Fibroblast of lung (primary cell): ENCODE measurements at places on chromosomes 4 and X. TPM values are rescaled to one million over a fixed set of nuclear protein-coding genes. Genes with fewer than 3 reads are reported as not detected.

Gene AREG
- 1.5 and 2.0 TPM in 2 replicates for total RNA-seq

Gene HSFX3
- not detected in 2 replicates for total RNA-seq

Gene GPC3
- total RNA-seq = 7.1 and 45.5 TPM in 2 replicates

Gene VCX3B
- not detected in 2 replicates for total RNA-seq

Gene HS3ST1
- total RNA-seq = not detected in 2 replicates

Gene AFF2
- total RNA-seq = under 0.01 and 0.26 TPM in 2 replicates

Gene PLAC1
- 0.17 and 0.26 TPM in 2 replicates for total RNA-seq

Gene BEX4
- 11.1 and 20.3 TPM in 2 replicates for total RNA-seq

Gene CLNK
- not detected in 2 replicates for total RNA-seq

Gene NALF2
- not detected in 2 replicates for total RNA-seq

Gene BGN
- 10.1 and 18.7 TPM in 2 replicates for total RNA-seq

Gene BEND2
- not detected in 2 replicates for total RNA-seq

Gene RBM46
- total RNA-seq = under 0.01 TPM in 1 of 2 replicates, not detected in the other

Gene SMIM31
- not detected in 2 replicates for total RNA-seq

Gene USP53
- total RNA-seq = 90.7 and 102 TPM in 2 replicates

Gene CXorf49
- not detected in 2 replicates for total RNA-seq
